PC-3 (cell line): ENCODE measurements at places on chromosomes 3 and 15.

DNA sequence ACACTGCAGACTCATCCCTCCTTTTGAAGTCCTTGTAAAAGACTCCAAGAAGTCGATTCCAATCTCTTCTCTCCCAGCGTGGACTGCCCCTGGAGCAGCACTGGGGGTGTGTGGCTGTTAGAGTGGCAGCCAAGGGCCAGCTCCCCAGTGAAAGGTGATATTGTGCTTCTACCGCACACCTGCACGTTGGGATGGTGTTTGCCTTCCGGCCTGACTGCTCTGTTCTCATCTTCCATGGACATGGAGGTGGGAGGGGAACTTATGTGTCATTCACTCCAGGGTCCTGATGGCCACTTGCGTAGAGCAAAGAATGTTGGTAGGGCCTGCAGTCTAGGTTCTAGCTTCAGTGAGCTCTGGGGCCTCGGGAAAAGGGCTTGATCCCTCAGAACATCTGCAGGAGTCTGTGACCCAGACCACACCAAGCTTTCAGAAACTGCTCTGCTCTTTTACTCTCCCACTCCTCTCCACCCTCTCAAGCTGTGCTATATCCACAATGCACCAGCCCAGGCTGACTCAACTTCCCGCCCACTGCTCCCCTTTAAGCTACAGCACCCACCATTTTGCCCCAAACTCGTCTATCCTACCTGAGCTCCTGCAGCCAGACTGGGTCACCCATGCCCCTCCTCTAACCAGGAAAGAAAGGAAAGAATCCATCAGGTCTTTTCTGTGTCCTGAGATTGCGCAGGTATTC lies 31.3 kb downstream of the LIPC start:
- DNase-seq = no peak

DNA sequence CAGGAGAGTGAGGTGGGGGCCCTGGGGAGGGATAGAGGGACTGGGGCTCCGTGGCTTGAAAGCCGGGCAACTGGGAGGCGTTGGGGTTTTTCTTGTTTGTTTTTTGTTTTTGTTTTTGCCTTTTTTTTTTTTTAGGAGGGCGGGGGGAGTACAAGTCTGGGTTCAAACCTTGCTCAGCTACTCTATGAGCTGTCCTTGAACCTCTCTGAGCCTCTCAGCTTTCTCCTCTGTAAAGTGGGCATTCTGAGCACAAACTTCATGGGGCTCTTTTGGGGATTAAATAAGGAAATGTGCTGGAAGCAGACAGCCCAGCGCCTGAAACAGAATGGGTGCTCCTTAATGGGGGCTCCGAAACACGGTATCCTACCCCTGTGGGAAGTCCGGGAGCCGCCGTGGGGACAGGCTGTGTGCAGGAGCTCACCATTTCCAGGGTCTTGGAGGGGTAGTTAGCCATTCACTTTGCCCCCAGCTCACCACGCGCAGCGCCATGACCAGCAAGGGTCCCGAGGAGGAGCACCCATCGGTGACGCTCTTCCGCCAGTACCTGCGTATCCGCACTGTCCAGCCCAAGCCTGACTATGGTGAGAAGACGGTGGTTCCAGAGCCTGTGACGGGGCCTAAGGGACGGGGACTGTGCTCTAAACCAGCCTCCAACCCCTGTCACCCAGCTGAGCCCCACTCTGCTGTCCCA lies 388 bp downstream of the ACY1 start:
- DNase-seq = no peak

DNA sequence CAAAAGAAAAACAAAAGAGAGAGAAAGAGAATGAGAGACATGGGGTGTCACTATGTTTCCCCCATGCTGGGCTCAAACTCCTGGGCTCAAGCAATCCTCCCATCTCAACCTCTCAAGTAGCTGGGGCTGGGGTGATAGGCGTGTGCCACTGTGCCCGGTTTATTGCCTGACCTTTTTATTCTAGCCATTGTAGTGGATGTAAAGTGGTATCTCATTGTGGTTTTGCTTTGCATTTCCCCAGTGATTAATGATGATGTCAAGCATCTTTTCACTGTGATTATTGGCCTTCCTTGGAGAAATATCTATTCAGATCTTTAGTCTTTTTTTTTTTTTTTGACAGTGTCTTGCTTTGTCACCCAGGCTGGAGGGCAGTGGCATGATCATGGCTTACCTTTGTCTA lies 37.7 kb upstream of the GK5 start:
- DNase-seq = peak; percentile 63

- DNase-seq = no peak
Measured at GRCh38 chr3:177742273-177742672, 545.0 kb upstream of the TBL1XR1 start.

- DNase-seq = no peak
Measured at GRCh38 chr3:133230195-133230594, 169.7 kb upstream of the BFSP2 start.

DNA sequence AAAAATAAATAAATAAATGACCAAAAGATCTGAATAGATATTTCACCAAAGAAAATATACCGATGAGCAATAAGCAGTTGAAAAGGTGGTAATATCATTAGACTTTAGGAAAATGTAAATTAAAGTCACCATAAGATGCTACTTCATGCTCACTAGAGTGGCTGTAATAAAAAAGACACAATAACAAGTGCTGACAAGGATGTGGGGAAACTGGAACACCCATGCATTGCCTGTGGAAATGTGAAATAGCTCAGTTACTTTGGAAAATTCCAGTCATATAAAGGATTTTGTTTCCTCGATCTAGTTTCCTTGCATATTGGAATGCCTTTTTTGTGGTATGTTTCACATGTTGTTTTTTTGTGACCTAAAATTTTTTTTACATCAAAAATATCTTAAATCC lies 36.0 kb upstream of the LRIG1 start:
- DNase-seq = no peak

GRCh38 chr3:189834462-189834861 lies 203.3 kb downstream of the TP63 start:
- no peak for DNase-seq

- DNase-seq = no peak
Measured at GRCh38 chr15:38530113-38530512, 34.5 kb downstream of the RASGRP1 start.

GRCh38 chr15:80660119-80660518 lies 35.0 kb upstream of the ABHD17C start:
- peak; percentile 79 for DNase-seq

DNA sequence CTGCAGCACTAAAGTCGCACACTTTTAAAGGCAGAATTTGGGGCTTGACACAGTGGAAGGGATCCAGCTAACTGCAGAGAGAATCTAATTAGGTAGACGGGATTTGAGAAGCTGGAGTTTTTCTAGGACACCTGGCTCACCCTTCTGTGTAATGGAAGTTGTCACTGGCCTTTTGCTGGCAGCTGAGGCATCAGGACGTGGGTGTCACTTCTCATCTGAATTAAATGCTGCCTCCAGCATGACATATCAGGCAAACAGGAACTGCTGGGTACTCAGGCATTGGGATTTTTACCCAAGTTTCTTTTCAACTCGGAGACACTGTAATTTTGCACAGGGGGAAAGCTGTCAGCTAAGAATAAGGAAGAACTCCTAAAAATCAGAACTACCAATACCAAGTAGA lies 861.9 kb upstream of the ARPP21 start:
- DNase-seq = no peak

DNA sequence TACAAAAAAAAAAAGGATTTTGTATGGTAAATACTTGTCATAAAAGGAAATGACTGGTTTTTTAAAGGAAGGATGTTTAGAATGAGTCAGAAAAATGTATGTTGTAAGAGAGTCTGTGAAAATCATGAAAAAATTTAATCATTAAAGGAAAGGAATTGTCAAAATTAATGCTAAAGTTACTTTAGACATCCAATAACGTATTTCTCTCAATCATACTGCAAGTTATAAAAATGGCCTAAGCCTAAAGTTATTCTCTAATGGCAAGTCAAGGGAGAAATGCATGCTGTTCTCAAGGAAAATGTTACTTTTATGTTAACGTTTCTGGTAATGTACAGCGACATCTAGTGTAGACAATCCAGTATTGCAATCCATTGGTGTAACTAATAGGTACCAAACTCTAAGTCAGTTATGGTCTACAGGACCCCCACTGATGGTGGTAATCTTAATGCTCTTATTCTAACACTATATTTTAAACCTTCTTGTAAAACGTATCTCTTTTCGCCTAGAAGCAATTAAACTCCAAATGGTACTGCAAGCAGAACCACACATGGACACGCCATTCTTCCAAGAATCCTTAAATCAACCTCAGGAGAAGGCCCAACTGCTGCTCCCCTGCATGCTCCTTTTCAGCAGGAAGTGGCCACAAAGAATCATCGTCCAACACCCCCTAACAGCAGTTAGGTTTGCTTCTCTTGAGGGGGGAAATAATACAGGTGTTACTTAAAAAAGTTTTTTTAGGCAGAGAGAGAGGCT lies 35.2 kb downstream of the NCEH1 start:
- peak; percentile 88 for DNase-seq

DNA sequence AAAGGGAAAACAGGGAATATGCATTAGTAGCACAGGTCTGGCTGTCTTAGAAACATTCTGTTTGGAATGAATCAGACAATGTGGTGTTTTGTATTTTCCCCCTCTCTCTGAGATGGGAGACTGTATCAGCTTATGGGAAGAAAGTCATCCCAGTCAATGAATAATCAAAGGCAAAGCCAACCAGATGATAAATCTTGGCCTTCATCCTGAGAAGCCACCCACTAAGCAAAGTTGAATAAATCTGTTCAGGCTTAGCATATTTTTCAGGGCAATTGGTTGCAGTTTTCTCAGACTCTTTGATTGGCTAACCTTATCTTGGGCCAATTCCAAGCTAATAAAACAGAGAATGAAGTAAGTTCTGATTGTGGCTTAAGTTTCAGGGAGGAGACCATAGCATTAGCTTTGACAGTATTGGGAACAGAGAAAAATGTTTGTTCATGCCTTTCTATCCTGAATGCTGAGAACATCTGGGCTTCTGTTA lies 63.6 kb upstream of the ARL8B start:
- peak; percentile 61 for DNase-seq

DNA sequence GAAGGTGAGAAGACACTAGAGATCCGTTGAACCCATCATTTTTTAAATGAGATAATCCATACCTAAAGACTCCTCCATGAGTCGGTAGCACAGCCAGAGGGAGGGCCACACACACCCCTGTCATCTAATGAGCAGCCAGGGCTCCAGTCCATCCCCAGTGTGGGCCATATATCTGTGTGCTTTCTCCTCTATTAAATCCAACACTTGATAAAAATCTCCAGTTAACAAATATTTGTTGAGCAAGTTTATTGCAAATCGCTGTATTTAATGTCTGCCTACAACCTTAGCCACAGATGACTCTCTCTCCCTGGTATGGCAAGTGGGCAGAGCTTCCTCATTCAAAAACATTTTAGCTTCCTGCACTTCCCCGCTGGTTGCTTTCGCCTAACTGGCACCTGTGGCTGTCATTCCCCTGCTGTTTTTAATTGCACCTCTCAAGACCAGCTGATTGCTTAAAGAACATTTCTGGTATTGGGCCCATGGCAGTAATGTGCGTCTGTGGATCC lies 82.8 kb downstream of the SMAD3 start:
- DNase-seq = peak; percentile 94

DNA sequence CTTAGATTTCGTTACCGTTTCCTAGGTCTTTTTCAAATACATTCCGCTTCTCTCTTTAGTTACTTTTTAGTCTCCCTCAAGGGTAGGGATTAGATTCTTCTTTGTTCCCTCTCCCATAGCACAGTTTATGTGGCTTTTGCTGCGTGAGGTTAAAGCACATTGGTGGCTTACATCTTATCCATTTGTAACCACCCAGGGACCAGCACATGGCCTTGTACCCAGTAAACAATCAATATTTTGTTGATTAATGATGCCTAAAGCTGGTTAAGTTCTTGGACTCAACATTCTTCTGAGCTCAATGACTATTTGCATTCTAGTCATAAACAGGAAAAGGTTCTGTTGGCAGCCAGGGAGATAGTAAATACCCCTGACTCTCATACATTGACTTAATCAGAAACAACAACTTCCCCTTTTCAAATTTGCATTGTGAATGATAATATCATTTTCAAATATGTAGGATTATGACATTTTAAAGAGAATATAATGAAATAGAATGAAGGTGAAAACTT lies 60.2 kb downstream of the CACNA1D start:
- DNase-seq = no peak

GRCh38 chr3:152241142-152242017 lies 27.3 kb upstream of the MBNL1 start:
- DNase-seq = peak; percentile 42

DNA sequence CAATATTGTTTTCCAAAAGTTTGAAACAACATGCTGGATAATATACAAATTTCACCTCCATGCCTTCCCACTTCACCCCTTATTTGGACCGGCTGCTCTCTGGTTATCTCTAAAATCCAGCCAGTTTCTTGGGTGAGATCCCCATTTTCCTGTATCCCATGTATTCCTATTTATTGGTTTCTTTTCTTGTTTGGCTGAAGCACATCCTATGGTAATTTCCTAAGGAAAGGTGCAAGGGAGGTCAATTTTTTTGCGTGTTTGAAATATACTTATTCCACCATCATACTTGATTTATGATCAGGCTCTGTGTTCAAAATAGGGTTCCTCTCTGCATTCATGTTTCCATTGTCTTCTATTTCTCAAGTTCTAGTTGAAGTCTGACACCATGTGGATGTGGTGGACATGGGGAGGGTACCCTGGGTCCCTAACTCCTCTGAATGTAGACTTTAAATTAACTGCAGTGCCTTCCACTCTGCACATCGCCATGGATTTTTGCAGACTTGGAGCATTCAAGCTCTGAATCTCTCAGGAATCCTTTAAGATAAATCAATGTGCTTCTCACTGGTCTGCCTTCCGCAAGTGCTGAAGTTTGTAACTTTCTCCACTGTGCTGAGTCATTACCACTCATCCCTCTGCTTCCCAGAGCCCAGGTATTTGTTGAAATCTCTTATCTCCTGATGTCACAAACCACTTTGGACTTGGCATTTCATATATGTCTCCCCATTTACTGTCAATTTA lies 52.1 kb upstream of the TLE3 start:
- peak; percentile 63 for DNase-seq

- DNase-seq = no peak
Measured at GRCh38 chr15:66298803-66299251, 5.5 kb downstream of the DIS3L start.

GRCh38 chr3:61821823-61822251 lies 260.5 kb downstream of the PTPRG start:
- no peak for DNase-seq

DNA sequence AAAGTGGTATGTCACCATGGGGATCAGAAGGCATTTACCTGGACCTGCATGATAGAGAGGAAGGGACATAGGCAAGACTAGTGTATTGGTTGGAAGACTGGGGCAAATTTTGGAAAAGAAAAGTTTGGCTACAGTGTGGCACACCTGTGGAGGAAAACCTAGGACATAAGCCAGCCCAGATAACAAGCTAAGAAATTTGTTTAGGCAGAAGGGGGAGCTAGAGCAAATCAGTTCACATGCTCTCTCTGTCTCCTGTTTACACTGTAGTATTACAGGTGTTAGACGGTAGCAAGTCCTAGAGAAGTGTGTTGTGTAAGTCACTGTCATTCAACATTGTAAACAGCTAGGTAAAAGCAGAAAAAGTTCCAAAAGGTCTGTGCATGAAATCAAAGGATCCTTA lies 11.9 kb upstream of the ALDH1A2 start:
- DNase-seq = peak; percentile 40

GRCh38 chr15:98668566-98669308 lies 20.4 kb downstream of the IGF1R start:
- peak; percentile 48 for DNase-seq
